ENCODE measurements at places on chromosomes 16 and 17. TPM values are rescaled to one million over a fixed set of nuclear protein-coding genes. Genes with fewer than 3 reads are reported as not detected.

DNA sequence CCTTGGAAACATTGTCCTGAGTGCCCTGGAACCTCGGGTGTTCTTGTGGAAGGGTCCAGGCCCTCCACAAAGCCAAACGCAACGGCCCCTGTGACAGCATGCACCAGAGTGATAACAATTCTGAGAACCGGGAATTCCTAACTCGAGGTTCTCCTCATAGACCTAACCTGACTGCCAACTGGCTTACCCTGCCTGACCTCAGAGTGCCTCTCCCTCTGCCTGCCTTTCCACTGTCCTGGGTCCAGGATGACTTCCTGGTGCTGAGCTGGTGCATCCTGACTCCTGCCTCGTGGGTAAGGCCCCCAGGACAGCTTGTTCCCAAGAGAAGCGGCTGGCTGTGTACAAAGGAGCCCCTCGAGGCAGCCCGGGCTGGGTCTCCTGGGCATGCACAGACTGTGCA is 51.8 kb downstream of the SRL start:
- no peak for DNase-seq

- peak; percentile 69 for DNase-seq
Measured at GRCh38 chr17:17739388-17740066, 58.3 kb downstream of the RAI1 start.

GRCh38 chr16:4360538-4361021 is 9.5 kb upstream of the PAM16 start:
- DNase-seq: no peak

GRCh38 chr17:56866496-56866895 is 32.5 kb downstream of the DGKE start:
- no peak for DNase-seq

GRCh38 chr17:45119964-45120363 is 12.4 kb downstream of the PLCD3 start:
- DNase-seq: no peak

DNA sequence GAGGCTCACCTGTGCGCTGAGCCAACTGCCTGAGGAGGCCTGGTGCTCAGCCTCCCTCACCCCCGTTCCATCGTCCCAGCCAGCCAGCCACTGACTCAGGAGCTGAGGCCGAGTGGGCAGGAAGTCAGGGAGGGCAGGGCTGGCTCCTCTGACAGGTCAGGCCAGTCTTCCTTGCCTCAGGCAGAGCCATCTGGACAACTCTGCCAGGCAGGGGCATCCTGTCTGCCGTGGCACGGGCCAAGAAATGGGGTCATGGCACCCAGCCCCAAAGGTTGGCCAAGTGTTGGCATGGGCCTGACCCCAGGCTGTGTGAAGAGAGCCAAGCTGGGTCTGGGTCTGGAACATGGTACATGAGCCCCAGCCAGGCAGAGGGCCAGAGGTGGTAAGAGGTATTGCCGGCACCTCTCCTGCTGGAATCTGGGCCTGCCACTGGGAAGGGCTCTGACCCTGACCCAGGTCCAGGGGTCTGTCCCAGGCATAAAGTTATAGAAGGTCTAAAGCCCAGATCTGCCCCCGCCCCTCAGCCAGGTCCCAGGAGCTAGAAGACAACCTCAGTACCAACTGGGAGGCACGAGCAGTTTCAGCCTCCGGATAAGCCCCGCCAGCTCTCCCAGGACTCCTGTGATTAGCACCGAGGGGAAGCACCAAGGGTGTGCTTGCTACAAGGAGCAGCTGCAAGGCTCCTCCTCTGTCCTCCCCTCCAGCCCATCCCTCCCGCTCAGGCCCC is 2.5 kb upstream of the VASN start:
- no peak for DNase-seq

- no peak for DNase-seq
Measured at GRCh38 chr17:10226930-10227695, 28.7 kb upstream of the GAS7 start.

DNA sequence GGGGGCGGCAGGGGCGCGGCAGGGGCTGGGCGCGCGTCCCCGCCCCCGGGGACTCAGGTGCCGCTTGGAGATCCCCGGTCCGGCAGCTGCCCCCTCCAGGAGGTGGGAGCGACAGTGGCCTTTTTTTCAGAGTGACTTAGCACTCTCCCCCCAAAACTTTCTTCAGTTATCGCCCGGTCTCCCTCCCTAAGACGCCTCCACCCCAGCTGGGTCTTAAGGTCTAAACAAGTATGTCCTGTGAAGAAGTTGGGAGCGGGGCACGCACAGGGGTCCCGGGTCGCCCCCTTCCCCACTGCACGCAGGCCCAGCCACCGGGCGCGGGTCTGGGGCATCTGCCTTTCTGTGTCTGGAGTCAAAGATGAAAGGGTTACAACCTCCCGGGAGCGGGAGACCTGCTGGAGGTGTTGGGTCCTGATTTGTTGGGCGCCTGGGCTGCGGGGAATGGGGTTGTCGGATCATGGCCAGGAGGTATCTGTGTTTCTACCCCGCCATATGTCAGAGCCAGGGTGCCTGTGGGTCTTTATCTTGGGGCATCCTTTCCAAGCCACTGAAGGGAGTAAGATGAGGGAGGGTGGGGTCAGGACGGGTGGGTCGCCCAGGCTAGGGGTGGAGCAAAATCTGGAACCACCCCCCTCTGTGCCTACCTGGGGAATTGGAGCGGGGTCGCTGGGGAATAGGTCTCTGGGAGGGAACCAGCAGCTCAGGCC is 757 bp downstream of the FMNL1 start:
- no peak for DNase-seq

GRCh38 chr17:4939546-4939795 is 375 bp downstream of the SLC25A11 start:
- DNase-seq: no peak

GRCh38 chr17:1643293-1643998 is 2.1 kb downstream of the SCARF1 start:
- peak; percentile 69 for DNase-seq

DNA sequence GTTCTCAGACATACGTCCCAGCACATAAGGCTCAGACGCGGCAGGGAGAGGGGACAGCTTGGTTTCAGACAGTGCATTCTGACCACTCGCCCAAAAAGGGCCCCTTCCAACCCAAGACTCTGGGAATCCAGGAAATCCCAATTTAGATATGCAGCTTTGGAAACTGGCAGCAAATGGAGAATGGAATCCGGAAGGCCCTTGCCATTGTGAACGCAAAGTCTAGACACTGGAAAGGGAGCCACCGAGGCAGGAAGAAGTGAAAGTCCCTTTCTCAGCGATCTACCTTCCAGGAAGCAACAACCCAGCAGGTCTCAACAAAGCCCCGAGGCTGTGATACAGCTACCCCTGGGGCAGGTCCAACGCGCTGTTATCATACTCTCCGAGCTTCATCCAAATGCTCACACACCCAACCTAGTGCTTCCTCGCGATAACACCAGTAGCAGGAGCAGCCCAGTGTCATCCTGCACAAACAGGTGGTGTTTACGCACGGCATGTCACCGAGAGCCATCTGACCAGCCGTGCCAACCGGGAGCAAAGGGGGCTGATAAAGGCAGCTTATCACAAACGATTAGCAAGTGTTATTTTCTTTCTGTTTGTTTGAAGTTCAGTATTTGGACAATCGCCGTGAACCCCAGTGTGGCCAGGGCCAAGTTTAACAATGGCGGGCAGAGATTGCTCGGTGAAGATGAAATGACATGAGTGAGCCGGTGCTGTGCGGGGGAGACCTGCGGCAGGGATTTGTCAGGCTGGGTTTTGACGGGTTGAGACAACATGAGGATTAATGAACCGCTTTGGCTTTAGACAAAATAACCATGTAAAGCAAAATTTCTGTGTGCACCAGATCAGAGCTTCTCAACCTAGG is 240.6 kb downstream of the FOXL1 start:
- DNase-seq: no peak

The ODAD4 gene
- total RNA-seq: 0.75 TPM

The SLC12A4 gene
- 93.1 TPM for total RNA-seq

The CD300A gene
- 4.3 TPM for total RNA-seq

The DRC3 gene
- total RNA-seq: 2.0 TPM

Measured in ureter (tissue), 1 donor.